ENCODE measurements at places on chromosomes 1 and 21.

DNA sequence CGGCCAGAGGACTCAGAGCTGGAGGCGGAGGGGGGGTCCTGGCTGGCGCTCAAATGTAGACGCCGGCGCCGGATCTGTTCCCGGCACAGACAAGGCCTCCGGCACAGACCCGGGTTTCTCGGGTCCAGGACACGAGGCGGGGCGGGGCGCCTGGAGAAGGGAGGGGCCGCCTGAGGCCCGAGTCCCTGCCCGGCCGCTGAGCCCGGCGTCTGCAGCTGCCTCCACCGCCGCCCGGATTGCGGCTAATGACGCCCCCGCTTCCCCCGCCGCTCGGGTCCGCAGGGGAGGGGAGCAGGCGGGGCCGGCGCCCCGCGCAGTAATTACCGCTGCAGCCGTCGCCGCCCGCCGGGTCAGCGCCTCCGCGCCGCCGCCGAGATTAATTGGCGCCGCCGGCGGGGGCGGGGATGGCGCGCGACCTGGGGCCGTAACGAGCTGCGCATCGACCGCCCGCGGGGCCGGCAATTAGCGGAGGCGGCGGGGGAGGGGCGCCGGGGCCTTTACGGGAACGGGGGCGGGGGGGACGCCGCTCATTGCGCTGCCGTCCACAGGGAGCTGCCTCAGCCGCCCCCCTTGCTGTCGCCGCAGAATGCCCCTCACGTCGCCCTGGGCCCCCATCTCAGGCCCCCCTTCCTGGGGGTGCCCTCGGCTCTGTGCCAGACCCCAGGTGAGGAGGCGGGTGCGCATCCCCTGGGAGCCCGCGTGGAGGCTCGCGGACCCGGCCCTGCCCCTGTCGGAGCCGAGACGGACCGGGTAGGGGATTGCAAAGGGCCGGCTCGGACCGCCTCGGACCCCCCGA, 17.3 kb downstream of the NOC2L start:
- peak; percentile 76 for DNase-seq

GRCh38 chr1:211614615-211615014, 35.7 kb upstream of the SLC30A1 start:
- DNase-seq = no peak

DNA sequence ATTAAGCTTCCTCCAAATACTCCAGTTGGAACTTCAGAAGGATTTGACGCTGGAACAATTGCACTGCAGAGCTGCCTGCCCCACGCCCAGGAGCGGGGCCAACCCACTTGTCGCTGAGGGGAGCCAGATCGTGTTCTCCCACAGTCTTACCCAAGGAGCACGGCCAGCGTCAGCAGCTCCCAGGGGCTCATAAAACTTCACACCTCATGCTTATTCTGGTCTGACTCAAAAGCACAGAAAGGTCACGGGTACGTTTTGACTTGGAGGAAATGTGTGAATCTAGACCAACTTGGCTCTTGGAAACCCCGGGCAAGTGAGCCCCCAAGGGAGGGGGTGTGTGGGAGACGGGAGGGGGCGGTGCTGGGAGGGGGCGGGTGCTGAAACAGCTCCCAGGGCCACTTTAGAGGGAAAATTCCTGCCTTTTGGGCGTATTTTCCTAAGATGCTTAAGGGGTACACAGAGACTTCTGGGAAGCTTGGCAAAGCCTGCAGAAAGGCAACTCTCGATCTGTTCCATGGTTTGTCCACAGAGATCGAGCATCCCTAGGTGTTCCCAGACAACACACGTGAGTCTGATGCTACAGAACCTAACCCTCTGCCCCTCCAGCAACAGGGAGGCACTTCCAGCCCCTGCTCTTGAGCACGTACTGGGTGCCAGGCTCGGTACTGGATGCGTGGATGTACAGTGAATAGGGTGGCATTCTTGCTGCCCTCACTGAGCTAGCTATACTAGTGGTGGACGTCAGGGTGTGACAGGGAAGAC, 98.9 kb downstream of the DHRS3 start:
- no peak for DNase-seq

DNA sequence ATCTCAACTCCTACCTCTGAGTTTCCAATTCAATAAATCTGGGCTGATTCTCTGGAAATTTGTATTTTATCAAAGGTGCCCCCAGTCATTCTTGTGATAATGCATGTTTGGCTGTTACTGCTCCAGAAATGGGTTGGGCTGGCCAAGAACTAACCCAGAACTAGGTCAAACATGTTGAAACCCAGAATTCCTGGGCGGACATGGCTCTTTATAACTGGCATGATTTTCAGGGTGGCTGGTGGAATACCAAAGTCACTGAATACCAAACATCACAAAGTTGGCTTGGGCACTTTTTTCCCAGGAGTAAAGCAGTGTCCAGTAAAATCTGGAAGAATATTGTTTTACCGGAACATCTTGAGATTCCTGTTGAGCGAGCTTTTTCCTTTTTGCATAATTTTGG, 89.4 kb upstream of the S1PR1 start:
- no peak for DNase-seq

DNA sequence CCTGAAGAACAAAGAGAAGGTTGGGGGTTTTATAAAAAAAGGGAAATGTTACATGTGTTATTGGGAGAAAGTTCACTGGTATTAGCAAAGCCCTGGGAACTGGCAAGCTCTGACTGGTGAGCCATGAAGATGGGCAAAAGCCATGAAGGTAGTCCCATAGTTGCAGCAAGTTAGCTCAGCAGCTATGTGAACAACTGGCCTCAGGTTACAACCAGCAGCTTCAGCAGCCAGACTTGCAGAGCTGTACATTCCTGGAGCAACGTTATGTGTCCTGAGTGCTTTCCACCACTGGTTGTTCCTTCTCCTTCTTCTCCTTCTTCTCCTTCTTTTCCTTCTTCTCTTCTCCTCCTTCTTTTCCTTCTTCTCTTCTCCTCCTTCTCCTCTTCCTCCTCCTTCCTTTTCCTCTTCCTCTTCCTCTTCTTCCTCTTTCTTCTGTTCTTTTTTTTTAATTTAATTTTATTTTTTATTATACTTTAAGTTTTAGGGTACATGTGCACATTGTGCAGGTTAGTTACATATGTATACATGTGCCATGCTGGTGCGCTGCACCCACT, 56.1 kb upstream of the TLR5 start:
- DNase-seq = no peak
